ENCODE measurements at places on chromosomes 16 and 17.

GRCh38 chr17:57781386-57782061 is 36.4 kb upstream of the CCDC182 start:
- DNase-seq: no peak

GRCh38 chr17:76562734-76563148 is 22.9 kb downstream of the PRCD start:
- no peak for DNase-seq

GRCh38 chr17:63075969-63076368 is 109.9 kb downstream of the TANC2 start:
- no peak for DNase-seq

GRCh38 chr17:1469231-1469852 is 13.3 kb upstream of the CRK start:
- DNase-seq: peak; percentile 74

DNA sequence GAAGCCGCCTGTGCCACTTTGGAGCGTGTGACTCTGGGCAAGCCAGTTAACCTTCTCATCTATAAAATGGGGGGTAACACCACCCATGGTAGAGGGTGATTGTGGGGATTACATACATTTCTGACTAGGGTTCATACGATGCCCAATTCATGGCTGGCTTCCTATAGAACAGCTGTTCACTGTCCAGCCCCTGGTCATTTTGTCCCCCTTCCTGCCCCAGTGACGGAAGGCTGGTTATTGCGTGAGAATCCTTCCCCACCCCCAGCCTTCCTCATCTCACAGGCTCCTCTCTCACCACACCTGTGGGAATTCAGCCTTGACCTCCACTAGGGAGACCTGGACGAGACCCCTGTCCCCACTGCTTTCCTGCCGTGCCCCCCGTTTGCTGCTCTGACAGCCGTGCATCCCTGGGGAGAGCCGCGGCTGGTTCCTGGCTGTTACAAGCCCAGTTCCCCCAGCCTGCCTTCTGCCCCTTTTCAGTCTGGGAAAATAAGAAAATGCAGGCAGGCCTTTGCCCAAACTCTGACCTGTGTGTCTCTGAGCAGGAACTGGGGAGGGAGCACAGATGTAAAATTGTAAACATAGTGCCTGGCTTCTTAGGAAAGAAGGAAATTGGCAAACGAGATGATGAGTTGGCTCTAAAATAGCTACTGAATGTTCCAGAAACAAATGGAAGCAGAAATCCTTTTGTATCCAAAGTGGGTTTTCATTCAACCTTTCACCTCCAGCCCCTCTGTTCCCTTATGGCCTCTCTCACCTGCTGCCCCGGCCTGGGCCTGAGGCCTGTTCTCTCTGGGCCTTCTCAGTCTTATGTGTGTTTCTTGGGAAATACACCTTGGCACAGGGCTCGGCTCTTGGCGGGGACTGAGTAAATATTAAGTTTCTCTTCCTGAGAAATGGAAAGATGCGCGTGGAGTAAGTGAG is 67.3 kb downstream of the OR1D5 start:
- DNase-seq: no peak

GRCh38 chr16:57084257-57084770 is 8.1 kb upstream of the CPNE2 start:
- peak; percentile 81 for DNase-seq

DNA sequence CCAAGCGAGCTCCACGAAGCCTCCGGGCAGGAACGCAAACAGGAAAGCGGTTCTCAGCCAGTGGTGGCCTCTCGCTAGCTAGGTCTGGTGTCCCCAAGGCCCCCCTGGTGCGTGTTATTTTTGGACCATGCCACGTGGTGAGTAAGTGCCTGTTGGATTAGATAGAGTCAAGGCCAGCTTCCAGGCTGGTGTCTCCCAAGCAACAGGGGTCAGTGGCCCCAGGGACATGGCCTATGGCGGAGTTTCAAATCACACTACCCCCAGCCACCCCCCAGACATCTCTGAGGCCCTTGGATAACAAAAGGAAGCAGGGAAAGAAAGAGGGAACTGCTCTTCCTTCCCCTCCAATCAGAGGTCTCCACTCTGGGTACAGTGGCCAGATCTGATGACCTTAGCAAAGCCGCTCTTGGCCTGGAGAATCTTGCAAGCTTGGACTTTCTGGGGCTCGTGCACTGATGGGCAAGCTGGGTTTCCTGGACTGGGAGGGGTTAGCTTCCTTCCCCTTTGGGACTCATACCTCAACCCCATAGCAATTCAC is 58.2 kb downstream of the MAF start:
- no peak for DNase-seq

DNA sequence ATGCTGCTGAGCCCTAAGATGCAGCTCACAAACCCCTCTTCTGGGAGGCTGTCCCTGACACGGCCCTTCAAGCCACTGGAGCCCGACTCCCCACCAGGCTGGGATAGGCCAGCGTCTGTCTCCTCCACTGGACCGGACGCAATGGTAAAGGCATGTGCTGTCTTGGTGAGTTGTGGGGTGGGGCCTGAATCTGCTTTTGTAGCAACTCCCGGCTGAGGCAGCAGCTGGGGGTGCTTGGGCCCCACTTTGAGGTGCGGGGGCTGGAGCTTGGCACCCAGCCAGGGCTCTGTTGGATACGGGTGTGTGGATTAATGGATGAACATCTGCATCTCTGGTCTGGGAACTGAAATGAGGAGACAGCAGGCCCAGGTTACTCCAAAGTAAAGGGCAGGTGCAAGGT is 3.5 kb upstream of the NLRC3 start:
- DNase-seq: no peak

GRCh38 chr17:39183045-39183444 is 14.4 kb downstream of the CACNB1 start:
- DNase-seq: no peak

DNA sequence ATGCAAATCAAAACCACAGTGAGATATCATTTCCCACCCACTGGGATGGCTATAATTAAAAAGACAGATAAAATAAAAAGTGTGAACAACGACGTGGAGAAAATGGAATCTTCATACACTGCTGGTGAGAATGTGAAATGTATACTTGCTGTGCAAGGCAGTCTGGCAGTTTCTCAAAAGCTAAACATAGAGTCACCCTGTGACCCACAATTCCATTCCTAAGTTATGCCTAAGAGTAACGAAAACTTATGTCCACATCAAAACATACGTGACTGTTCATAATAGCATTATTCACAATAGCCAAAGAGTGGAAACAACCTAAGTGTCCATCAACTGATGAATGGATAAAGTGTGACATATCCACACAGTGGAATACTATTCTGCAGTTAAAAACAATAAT is 38.1 kb upstream of the VPS4A start:
- DNase-seq: no peak

DNA sequence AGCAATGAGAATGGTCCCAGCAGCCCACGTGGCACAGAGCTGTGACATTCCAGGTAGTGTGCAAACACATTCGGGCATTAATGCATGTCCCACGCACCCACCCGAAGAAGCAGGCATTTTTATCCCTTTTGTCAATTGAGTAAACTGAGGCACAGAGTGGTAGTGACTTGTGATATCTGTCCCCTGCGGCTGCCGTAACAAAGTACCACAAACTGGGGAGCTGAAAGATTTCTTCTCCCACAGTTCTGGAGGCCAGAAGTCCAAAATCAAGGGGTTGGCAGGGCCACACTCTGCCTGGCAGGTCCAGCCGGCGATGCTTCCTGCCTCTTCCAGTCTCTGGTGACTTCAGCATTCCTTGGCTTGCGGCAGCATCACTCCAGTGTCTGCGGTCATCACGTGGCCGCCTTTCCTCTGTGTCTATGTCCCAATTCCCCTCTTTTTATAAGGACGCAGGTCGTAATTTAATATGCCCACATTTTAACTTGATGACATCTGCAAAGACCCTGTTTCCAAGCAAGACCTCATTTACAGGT is 221.9 kb upstream of the GSE1 start:
- no peak for DNase-seq

- no peak for DNase-seq
Measured at GRCh38 chr16:61547626-61548025, 488.6 kb downstream of the CDH8 start.

DNA sequence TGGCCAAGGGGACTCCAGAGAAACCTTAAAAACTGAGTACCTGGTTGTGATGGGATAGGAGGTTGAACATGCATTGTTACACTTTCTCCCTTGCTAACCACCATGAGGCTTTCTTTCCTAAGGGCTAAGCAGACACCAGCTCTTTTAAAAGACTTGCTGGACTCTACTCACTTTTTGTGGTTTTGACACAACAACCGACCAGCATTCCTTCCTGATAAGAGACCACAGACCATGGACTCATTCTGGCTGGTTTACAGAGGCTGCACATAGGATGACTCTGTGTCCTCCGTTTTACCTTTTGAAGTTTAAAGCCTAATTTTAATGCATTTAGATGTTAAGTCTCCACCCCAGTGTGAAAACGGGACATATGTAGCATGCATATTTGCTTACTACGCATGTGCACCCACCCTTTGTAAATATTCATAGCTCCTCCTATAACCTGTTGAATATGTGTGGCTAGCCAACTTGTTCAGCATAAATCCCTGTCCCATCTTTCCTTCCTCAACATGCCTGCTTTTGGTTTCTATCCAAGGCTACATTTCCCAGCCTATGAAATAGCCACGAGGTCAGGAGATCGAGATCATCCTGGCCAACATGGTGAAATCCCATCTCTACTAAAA is 475.9 kb downstream of the GRIN2A start:
- no peak for DNase-seq

DNA sequence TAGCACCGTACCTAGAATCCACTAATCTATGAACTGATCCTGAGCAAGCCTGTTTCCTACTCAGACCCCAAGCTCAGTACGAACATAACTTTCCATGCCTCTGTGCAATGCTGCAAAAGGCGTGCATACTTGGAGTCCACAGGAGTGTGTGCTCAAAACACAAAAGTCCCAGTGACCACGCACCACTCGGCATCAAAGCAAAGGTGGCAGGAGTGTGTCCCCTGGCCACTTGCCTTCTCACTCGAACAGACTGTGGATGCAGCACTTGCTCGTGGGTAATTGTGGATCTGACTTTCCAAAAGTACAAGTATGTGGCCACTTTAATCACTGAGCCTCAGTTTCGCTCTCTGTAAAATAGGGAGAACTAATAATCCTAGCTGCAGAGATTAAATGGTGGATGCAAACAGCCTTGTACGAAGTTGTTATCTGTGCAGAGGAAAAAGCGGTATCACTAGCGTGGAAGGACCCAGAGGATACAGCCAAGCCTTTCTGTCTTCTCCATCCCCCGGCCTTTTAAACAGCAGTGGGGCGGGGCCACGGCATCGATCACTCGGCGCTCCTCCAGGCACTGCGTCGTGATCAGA is 311 bp upstream of the KDM8 start:
- DNase-seq: no peak

- no peak for DNase-seq
Measured at GRCh38 chr16:31050280-31051030, 17.1 kb downstream of the STX4 start.

DNA sequence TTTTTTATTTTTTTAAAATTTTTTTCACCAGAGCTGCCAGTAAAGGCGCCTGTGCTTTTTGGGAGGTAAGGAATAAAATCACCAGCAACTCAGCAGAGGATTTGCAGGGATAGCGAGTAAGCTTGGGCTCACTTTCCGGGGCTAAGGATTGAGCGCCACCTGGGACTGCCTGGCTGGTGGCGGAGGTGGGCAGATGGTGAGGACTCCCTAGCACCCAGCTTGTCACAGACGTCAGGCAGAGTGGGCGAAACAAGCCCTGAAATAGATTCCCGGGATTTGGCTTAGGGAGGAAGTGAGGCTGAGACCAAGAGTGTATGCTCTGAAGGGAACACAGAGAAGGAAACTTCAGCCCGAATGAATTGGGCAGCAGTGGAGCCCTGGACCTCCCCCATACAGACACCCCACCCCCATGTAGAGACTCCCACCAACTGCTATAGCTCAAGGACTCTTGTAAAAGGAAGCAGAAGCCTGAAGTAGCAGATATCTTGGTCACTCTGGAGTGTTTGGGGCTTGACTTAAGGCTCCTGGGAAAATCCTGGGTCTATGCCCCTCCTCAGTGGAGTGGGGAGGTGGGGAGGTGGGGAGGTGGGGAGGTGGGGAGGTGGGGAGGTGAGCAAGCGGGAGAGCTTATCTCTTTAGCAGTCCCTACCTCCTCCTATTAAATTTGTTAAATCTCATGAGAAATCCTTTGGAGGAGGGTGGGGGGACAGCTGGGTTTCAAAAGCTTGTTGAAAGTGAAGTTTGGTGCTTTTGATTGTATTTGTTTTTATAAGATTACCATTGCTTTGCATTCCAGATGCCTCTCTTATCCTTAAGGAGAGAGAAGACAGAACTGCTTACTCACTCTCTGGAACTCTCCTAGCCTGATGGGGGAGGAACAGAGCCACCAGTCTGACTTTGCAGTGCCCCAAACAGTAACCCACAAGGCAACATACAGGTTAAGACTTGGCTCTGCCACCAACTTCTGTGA is 8.2 kb downstream of the ARL4D start:
- DNase-seq: no peak

DNA sequence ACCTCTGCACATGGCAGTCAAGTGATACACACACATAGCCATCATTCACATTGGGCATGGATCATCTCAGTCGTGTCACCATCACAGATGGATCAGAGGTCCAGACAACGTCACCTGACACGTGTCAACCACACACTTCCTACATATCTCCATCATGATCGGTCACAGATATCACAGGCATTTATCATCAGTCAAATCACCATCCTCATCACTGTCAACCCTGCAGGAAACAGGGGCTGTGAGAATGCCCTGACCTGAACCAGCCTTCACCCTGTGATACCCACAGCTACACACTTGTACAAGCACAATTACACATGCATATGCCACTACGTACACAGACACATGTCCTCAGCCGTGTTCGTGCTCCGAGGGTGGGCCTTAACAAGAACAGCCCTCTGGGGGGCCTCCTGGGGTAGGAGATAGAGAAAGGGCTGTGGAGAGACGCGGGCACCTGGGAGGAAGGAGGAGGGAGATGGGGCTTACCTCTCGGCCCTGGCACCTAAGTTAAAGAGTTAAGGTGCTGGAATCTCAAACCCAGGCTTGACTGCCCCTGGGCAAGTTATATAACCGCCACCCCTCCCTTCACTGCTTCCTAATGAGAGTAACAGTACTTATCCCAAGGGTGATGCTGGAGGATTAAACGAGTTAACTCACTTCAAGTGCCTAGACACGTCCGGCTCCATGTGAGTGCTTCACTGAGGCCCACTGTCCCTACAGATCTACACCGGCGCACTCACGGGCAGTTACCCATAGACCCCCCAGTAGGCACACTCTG is 1.1 kb downstream of the SLC12A4 start:
- DNase-seq: no peak

DNA sequence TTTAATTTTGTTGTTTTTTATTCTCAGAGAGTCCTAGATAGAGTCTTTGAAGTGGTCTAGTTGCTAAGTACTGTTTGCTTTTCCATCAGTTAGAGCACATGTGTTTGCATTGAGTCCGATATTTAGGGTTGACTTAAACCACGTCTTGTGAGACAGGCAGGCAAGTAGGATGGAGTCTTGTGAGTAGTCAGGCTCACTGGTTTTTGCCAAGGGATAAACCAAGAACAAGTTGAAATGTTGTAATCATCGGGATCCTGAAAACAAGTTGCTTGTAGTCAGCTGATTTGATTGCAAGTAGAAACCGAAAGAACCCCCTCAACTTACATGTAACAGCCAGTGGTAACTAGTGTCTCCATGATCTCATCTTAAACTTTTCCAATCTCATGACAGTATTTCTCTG is 17.2 kb downstream of the ATP6V0A1 start:
- DNase-seq: no peak
